NCI-H2029 treated with DMSO at 0.1 percent for 48 hours (cell line): ENCODE measurements at places on chromosomes 16 and 17.

DNA sequence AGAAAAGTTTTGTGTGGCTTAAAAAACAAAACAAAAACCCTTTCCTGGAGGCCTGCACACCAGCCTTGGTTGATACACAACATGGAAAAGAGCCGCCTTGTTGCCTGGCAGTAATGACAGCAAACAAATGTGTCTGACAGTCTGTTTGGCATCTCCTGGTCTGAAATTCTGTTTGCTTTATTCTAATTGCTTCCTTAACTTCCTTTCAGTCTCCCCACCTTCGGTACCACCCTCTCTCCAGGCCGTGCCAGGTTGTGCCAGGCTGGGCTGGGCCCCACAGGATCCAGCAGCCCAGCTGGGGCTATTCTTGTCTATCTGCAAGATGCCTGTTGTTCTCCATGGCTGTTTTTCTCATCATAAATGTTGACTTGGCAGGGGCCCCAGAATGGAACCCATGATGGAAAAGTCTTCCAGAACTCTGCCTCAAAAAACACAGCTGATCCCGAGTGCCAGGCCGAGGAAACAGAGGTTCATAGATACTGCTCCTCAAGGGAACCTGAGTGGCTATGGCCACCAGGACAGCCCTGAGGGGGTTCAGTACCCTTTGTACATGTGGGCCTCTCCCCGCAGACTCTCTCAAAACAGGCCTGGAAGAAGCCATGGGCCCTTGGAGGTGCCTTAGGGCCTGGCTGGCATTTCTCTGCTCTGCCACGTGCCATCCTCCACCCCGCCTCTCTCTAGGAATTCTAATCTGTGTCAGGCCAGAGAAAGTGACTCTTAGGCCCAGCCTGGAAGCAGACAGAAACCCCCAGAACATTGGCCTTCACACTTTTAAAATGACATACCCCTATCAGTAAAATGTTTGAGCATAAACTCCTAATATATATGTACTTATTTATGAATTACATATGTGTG is 50.5 kb downstream of the YPEL2 start:
- peak; percentile 82 for DNase-seq

GRCh38 chr17:63772801-63773271 is 561 bp downstream of the CCDC47 start:
- no peak for DNase-seq

DNA sequence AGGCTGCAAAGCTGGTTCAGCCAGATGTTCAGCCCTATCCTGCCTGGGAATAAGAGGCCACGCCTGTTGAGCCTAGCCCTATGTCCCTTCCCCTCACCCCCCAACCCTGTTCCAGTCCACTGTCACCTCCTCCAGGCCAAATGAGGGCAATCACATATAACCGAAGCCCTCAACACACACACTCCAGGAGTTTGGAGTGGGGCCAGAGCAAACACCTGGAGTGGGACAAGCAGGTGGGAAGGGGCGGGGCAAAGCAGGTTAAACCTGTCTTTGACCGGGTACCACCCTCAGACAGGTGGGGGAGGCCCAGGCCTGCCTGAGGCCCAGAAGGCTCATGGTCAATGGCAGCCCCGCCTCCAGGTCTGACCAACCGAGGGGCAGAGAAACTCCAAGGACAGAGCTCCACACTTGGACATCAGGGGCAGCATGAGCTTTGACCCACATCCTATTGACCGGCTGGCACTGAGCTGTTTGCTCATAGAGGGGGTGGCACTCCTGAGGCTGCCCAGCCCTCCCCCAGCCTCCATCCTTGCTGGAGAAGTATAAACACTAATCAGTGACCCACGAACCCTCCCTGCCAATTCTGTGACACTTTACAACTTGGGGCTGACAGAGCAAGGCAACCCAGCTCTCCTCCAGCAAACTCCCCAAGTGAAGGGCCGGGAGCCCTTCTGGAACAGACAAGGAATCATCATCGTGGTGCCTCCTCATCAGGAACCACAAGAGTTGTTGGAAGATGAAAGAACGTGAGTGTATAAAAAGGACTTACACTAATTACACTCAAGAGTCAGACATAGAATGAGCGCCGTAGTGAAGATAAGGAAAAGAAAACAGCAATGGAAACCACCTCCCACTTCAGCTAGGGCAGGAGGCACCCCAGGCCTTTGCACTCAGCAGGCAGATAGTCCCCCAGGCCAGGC is 1.5 kb downstream of the ESRP2 start:
- peak; percentile 74 for DNase-seq

- DNase-seq: no peak
Measured at GRCh38 chr16:58378401-58378800, 13.9 kb upstream of the GINS3 start.

DNA sequence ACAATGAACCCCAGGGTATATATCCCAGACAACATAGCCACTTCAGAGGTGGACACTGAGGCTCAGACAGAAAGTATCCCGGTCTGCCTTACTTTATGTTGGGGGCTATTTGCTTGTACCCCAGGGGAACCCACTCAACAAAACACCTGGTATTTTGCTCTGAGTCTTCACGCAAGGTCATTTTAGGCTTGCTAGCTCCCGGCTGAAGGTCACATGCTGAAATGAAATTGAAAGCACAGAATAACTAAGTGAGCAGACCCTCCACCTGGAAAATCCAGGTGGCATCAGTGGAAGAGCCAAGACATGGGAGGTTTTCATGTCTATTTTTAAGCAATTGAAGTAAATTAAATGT is 4.1 kb upstream of the KDM8 start:
- DNase-seq: no peak

- no peak for DNase-seq
Measured at GRCh38 chr16:11550791-11551498, 35.8 kb downstream of the LITAF start.

DNA sequence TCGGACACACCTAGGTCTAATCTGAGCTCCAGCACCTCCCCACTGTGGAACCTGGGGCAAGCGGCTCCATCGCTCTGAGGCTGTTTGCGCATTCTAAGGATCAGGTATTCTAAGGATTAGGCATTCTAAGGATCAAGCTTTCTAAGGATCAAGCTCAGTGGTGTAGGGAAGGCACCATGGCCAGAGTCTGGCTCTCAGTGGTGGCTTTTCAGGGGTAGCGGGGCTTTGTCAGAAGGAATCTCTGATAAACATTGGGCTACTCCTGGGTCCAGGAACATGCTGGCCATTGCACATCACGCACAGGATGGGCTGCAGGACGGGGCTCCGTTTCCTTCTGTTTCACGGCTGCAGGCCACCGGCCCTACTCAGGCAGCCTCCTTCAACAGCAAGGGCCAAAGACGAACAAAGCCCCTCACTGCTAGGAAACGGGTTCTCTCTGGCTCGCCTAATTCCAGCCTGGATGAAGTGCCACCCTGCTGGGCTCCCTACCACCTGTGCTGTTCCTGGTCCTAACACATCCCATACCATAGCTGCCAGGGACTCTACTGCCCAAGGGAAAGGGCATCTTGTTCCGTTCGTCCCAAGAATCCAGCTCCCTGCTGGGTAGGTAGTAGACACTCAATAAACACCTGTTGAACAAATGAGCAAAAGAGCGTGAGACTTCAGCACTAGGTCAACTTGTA is 5.5 kb downstream of the C1QTNF1 start:
- no peak for DNase-seq

DNA sequence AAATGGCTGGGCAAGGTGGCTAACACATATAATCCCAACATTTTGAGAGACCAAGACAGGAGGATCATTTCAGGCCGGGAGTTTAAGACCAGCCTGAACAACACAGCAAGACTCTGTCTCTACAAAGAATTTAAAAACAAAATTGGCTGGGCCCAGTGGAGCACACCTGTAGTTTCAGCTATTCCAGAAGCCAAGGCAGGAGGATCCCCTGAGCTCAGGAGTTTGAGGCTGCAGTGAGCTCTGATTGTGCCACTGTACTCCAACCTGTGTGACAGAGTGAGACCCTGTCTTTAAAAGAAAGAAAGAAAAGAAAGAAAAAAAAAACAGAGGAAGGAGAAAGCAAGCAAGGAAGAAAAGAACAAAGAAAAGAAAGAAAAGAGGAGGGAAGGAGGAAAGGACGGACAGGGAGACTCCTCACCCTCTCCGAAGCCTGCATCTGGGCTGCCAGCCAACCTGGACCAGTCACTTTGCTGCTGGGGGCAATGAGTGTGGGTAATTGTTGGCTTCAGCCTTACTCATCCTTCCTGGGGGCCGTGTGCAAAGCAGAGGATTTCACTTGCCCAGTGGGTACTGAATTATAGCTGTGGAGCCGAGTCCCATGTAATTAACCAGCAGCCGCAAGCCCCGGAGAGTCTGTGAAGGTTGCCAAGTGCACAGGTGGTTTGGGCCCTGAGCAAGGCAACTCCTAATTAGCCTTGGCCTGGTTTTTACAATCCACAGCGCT is 6.7 kb upstream of the MT4 start:
- DNase-seq: no peak

GRCh38 chr17:82091264-82092066 is 6.6 kb downstream of the FASN start:
- no peak for DNase-seq

- DNase-seq: no peak
Measured at GRCh38 chr17:81656118-81656743, at the start of gene PDE6G. PDE6G (minus strand) TSS chr17:81656542; CDS start chr17:81653305, 3,237 bp downstream.

GRCh38 chr16:57732037-57732436 is 3.5 kb upstream of the KATNB1 start:
- DNase-seq: no peak

DNA sequence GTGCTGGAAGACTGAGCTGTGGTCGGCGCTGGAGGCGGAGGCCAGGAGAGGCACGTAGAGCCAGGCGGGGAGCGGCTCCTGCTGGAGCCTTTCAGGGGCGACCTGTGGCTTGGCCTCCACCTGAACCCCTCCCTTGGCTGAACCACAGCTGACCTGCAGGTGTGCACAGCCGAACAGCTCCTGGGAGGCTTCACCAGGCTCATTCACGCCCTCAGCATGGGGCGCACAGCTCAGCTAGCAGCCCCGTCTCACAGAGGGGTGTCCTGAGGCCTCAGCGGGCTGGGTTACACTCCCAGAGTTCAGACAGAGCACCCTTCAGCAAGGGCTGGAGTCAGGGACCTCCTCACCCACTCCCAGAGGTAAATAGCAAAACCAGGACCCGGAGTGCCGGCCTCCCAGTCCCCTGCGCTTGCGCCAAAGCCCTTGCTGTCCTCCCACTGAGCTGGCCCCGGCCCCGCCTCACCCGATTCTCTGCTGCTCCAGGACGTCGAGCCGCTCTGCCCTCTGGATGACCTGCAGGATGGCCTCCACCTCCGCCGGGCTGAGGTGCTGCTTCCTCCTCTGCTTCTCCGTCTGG is 31.7 kb downstream of the RPH3AL start:
- DNase-seq: no peak

DNA sequence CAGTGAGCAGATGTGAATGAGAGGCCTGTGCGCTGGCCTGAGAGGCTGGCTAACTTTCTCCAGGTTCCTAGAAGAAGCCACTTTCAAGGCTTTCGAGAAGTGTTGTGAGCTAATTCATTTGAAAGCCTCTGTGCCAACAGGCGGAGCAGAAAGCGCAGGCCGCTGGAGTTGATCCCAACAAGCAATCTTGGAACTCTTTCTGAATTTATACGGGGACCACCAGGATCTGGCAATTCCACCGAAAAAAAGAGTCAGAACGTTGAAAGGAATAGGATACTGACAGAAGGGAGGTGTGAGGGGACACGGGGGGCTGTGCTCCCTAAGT is 71.3 kb upstream of the METRNL start:
- DNase-seq: no peak
